ENCODE measurements at places on chromosomes 2 and 18. TPM values are rescaled to one million over a fixed set of nuclear protein-coding genes. Genes with fewer than 3 reads are reported as not detected.

Gene SLC16A14
- total RNA-seq, result 7.8 TPM

Gene FAM110C
- 5.7 TPM for total RNA-seq

Gene YIPF4
- 33.4 TPM for total RNA-seq

Gene PDCL3
- total RNA-seq, result 42.5 TPM

Gene VWA3B
- total RNA-seq, result not detected

Gene SLC11A1
- total RNA-seq, result 0.18 TPM

Gene IL1RL2
- total RNA-seq, result not detected

Gene CFC1
- total RNA-seq, result not detected

Gene DLX2
- not detected for total RNA-seq

Gene CFAP65
- total RNA-seq, result not detected

DNA sequence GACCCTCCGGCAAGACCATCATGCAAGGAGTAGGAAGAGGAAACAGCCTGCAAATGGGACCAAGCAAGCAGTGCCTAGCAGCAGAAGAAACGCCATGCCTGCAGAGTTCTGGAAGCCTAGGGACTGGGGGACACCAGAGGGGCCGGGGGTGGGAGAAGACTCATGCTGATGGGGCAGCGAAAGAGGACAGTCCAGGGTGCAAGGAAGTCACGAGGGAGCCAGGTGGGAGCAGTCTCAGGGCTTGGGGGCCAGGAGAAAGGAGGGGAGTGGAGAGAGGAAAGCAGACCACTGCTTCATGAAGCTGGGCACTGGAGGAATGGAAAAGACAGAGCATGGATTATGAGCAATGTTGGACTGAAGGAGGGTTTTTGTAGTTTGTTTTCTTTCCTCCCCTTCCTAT lies 119.4 kb upstream of the CAPN13 start:
- H3K4me3 ChIP-seq, result no peak overlapping the region
- H3K27me3 ChIP-seq, result no peaks in the 10 kb centered on the region
- no peak for DNase-seq

DNA sequence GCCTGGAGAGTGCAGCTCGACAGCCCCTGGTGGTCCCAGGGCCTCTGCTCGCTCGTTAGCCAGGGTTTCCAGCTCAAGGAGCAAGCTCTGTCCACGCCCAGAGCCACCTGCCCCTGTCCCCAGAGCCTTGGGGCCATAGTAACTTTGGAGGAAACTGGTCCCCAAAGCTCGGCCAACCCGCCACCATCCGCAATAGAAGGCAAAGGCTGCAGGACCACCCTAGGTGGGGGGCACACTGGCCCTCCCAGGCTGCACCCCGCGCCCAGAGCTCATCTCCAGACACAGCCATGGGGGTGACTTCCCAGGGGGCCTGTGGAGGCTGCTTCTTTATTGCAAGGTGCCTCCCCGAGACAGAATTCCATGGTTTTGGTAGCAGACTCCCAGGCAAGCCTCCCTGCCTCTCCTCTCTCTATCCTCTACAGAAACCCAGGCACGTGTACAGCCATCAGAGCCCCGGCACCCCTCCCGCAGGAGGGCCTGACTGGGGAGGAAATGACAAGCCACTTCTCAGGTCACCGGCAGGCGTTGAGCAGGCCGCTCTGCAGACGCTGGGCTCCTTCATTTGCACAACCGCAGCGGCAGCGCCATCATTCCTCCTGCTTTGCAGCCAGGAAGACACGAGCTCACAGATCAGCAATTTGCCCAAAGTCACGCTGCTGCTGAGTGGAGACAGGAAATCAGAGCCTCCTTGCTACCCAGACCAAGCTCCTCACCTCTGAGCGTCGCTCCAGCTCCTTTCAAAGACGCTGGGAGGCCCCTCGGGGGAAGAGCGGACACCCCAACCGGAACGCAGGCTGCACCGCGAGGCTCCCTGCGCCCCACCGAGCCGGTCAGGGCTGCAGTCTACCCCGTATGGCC lies 80.2 kb downstream of the NDUFA10 start:
- H3K27me3 ChIP-seq, result no peaks in the 10 kb centered on the region
- peak overlapping the region; percentile 60 for H3K27ac ChIP-seq
- peaks cover 4% of the 10 kb centered on the region for H3K4me1 ChIP-seq
- H3K36me3 ChIP-seq, result no peaks in the 10 kb centered on the region

GRCh38 chr18:24853076-24853475 lies 392.6 kb downstream of the HRH4 start:
- DNase-seq, result no peak
- H3K27ac ChIP-seq, result no peak overlapping the region
- H3K27me3 ChIP-seq, result no peaks in the 10 kb centered on the region
- no peak overlapping the region for H3K4me3 ChIP-seq
- H3K4me1 ChIP-seq, result no peaks in the 10 kb centered on the region

- H3K27me3 ChIP-seq, result no peaks in the 10 kb centered on the region
- no peak for DNase-seq
- no peak overlapping the region for H3K27ac ChIP-seq
- H3K36me3 ChIP-seq, result no peaks in the 10 kb centered on the region
- H3K4me3 ChIP-seq, result no peak overlapping the region
Observed at GRCh38 chr2:158583923-158584322, 127.2 kb downstream of the PKP4 start.

DNA sequence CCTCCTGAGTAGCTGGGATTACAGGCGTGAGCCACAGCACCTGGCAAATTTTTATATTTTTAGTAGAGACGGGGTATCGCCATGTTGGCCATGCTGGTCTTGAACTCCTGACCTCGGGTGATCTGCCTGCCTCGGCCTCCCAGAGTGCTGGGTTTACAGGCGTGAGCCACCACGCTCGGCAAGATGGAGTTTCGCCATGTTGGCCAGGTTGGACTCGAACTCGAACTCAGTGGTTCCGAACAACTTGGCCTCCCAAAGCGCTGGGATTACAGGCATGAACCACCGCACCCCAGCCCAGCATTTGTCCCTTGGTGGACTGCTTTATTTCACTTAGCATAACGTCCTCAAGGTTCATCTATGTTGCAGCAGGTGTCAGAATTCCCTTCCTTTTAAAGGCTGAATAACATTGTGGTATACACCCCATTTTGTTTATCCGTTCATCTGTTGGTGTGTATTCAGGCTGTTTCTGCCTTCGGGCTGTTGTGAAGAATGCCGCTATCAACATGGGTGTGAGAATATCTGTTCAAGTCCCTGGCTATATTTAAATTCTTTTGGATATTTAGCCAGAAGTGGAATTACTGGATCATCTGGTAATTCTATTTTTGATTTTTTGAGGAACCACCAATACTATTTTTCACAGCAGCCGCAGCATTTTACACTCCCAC lies 1.2 kb upstream of the CENPA start:
- DNase-seq, result no peak
- H3K4me1 ChIP-seq, result peaks cover 28% of the 10 kb centered on the region
- peaks cover 39% of the 10 kb centered on the region for H3K36me3 ChIP-seq
- H3K27me3 ChIP-seq, result no peaks in the 10 kb centered on the region
- peak overlapping the region; percentile 77 for H3K4me3 ChIP-seq
- peak overlapping the region; percentile 81 for H3K27ac ChIP-seq
